ENCODE measurements at places on chromosomes 4 and X.

DNA sequence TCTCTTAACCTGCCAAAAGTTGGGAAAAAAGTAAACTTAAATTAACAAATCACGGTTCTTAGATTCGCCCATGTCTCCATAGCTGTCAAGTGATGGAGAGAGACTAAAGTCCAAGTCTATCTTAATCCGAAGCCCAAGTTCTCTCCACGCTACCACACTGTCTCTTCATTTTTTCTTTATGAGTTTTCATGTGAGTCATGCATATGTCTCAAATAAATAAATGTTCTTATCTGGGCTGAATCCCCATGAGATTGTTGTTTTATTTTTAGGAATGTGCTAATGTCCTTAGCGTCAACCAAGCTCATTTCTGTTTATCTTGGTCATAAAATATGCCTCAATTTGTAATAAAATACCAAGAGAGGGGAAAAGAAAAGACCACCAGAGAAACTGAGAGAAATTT is 169.3 kb downstream of the RCHY1 start:
- DNase-seq, result no peak

- no peak for DNase-seq
Measured at GRCh38 chr4:104420766-104421165, 73.9 kb downstream of the CXXC4 start.

DNA sequence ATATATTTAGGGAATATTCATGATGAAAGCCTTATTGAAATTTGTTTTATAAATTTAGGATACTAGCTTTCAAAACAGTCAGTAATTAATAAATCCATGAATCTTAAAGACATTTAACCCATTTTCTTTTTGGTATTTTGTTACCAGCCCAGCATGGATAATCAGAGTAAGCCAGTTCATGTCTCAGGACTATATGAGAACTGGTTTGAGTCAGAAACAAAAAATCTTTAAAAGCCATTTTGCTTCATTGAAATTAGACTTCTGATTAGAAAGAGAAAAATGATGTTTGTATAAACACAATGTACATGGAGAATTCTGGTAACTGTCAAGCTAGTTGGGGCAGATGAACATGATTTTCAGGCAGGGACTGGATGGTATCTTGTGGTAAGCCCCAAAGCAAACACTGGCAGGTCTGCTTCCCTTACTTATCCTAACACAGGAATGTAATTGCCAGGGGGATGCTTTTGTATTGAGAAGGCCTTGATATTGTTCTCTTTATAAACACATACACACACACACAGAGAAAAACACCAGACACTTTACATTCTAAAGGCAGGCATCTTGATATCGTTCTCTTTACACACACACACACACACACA is 9.4 kb downstream of the ARHGAP10 start:
- DNase-seq, result no peak

DNA sequence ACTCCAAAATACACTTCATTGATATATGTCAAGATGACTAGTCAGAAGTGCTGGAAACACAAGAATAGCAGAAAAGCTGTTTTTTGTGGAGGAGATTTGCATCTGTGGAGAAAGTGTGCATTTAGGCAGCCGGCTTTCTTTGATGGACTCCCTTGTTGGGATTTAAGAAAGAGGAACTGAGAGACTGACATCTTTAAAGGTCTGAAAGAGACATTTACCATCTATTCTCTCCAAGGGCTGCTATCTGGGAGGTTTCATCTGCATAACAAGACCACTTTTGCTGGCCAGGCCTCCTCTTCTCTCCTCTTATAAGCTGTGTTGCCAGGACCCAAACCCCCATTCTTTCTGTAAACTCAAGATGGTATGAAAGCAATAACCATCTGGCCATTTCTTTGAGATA is 1065.0 kb downstream of the NLGN4X start:
- DNase-seq, result peak; percentile 84

DNA sequence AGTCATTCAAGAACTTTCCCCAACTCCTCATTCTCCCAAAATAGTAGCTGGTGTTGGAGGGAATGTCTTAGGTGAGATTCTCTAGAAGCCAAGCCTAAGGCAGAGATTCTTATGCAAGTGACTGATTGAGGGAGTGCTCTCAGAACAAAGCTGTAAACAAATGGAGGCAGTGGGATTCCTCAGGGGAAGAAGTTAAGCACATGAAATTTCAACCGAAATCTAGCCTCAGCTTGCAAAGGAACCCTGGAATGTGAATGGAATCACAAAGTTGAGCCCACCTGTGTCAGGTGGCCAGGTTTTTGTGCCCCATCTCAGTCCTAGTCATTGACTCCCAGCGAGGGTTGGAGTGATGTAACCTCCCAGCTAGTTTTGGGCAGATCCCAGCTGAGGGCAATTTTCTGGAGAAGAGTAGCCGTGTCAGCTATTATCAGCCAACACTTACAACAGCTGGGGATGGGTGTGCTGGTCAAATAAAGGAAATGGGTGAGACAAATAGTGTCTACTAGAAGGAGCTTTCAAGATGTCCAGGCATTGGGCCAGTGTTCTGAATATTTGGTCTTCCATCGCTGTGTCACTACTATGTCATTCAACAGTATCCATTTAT is 29.7 kb upstream of the FGF2 start:
- no peak for DNase-seq

GRCh38 chr4:85818700-85819099 is 343.8 kb downstream of the ARHGAP24 start:
- no peak for DNase-seq

GRCh38 chr4:144342949-144343760 is 202.6 kb upstream of the GYPA start:
- no peak for DNase-seq

- no peak for DNase-seq
Measured at GRCh38 chr4:7377223-7377865, 57.4 kb downstream of the PSAPL1 start.

GRCh38 chr4:26991057-26991456 is 130.4 kb downstream of the STIM2 start:
- DNase-seq, result no peak

DNA sequence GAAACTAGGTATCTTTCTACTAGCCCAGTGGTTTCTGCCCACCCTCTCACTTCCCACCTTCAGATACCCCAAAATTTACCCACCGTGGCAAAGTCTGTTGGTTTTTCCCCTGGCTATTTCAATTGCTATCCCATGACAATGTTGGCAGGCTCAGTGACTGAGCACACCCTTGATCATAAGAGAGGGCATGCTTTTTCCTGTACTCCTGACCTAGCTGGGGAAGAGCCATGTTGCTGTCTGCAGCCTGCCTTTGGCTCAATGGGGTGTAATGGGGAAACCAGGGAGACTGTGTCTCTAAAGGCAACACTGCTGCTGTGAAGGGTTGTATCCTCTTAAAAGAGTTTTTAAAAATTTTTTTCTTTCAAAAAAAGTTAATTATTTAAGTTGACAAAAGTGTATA is 90.4 kb upstream of the CITED1 start:
- DNase-seq, result no peak

DNA sequence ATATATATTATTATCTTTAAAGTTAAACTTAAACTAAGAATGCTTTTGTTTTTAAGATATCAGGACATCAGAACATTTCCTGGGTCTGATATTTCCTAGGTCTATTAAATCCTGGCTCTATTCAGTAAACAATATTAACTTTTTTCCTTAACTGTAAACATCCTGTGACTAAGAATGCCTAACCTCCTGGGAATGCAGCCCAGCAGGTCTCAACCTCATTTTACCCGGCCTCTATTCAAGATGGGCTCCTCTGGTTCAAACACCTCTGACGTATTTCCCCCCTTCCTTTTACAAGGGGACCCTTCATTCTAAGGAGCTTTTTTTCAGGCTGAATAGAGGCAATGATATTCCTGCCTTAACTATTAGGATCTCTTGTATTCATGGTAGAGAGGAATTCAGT is 35.8 kb upstream of the DYNLT3 start:
- DNase-seq, result no peak

DNA sequence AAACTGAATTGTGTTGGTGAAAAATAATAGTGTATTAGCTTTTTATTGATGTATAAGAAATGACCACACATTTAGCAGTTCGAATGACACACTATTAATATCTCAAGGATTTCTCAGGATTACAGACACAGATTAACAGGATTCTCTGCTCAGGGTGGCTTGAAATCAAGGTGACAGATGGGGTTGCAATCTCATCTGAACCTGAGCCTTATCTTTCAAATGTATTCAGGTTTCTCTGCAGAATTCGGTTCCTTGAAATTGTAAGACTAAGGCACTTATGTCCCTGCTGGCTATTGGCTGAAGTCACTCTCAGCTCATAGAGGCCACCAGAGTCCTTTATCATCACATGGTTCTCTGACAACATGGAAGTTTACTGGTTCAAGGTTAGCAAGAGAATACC is 1780.1 kb downstream of the ARAP2 start:
- no peak for DNase-seq

DNA sequence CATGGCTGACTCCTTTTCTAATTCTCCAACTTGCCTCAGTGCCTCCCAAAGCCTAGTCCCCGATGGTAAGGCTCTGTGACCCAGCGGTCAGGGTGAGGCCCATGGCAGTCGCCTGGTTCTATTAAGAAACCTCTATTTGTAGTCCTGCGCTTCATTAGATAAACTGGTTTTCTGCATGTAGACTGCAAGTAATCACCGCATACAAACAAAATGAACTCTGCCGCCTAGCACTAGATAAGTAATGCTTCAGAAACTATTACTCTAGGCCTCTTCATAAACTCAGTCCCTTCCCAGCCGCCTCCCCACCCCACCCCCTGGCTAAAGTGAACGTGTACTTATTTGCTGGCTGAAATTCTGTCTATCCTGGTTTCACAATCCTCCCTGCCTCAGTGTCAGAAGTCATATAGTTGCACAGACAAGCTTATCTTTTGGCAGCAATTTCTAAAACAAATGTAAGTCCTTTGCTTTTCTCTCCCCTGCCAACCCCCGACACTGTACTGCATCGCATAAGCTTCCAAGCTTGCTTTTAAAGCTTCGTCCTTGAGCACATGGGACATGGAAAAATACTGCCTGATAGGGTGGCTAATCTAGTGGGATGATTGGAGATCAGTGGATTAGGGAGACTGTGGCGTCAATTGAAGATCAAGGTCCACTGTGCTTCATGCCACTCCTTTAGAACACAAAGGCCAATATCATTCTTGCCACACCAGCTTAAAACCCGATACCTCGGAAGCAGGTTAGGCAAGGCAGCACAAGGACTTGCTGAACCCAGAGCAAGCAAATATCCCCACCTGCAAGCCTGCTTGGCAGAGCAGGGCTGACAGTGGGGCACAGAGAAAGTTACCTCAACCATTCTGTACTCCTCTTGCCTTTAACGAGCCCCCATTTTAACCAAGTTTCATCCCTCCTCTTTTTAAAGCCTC is 125.8 kb downstream of the IRF2 start:
- DNase-seq, result peak; percentile 41

GRCh38 chrX:151621422-151621821 is 57.9 kb downstream of the PASD1 start:
- DNase-seq, result no peak

- no peak for DNase-seq
Measured at GRCh38 chrX:120742946-120743665, 113.3 kb upstream of the C1GALT1C1 start.

DNA sequence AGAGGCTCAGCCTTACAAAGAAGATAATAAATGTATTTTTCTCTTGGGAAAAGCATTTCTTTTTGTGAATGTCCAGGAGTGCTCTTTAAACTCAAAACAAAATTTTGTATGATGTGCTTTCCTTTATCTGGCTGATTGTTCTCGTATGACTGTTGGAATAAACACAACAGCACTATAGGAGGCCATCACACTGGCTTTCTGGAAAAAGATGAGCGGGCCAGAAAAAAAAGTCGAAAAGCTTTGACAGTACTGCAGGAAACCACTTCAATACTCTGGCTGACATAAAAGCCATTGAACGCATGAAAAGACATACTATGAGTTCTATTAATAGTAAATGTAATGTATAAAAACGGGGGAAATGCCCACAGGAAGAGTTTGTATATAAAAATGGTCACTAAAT is 64.7 kb upstream of the CTSO start:
- DNase-seq, result no peak

DNA sequence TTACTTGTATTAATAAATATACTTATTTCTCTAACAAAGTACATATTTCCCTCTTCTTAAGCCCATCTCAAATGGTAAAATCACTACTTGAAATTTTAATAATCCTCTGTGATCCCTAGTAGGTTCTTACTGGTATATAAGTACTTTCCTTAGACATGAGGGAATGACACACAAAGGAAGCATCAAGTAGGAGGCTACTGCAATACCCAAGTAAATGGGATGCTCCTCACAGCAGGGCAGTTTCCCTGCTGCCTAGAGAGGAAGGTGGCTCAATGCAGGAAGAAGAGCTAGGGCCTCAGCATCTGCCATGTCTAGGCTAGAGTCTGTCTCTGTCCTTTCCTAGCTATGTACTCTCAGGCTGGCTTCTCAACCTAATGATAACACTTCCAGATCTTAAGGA is 122.1 kb upstream of the DIPK2B start:
- DNase-seq, result no peak

GRCh38 chr4:24659241-24659961 is 75.0 kb upstream of the DHX15 start:
- DNase-seq, result no peak

GRCh38 chrX:78327370-78328086 is at the start of gene CYSLTR1:
Gene CYSLTR1 (minus strand): TSS chrX:78327611. CDS start chrX:78273746, 53,865 bp downstream.
- peak; percentile 60 for DNase-seq

DNA sequence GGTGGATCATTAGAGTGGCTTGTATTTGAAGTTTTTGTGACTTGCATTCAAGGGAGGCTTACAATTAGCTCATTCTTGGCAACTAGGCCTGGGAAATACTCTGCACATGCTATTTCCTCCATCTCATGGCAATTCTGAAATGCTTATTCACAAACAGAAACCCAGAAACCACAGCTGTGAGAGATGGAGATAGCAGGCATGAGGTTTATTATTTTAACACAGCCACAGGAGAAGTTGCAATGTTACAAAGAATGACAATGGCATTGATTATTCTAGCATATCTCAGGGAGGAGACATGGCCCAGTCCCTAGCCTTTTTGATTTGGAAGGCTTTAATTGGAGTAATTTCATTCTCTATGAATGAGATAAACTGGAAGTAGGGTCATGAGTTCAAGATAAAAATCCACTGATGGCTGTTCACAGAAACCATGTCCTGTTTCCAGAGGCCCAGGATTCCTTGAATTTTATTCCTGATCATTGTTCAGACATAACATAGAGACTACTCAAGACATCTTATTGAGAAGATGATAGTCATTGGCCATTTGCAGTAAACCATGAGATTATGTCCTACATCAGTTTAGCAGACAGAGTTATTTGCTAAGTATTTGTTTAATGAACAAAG is 123.9 kb downstream of the MID1 start:
- DNase-seq, result no peak

- peak; percentile 53 for DNase-seq
Measured at GRCh38 chr4:75698162-75698962, 25.2 kb upstream of the G3BP2 start.

- DNase-seq, result peak; percentile 83
Measured at GRCh38 chr4:109998867-109999584, 86.3 kb downstream of the EGF start.
